ENCODE measurements at places on chromosomes 11 and 22.
A peak's percentile ranks its signal among the peaks of the same experiment; 100 is the strongest.

- DNase-seq = no peak
These were observed 89.2 kb downstream of the MORC2 start for GRCh38 chr22:30879415-30879797.

DNA sequence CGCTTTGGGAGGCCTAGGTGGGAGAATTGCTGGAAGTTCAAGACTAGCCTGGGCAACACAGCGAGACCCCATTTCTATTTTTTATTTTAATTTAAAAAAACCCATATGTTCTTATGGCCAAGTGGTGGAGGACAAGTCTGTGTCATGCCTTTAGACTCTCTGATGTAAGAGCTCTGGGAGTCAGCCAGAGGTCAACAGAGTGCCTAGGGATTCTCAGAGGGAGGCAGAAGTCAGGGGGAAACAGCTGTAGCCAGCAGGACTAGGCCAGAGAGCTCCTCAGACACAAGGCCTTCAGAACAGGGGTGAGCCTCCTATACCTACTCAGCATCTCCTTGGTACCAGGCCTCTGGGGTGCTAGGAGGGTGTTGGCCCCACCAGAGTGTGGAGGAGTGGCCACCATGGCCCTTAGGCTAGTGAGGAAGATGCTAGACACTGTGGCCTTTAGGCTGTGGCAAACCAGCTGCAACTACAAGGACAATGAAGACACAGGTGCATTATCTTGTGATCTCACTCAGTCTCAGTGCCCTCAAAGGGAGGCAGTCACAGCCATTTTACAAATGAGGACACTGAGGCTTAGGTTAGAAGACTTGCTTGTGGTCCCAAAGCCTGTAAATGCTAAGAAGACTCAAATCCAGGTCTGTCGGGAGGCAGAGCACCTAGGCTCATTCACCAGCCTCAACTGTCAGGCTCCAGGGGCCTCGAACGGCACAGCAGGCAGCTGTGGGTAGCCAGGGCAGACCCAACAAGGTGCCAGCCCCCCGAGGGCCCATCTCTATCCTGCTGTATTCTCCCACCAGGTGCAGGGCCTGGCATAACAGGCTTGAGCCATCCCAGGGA is 5.0 kb downstream of the ZP1 start:
- DNase-seq = no peak

DNA sequence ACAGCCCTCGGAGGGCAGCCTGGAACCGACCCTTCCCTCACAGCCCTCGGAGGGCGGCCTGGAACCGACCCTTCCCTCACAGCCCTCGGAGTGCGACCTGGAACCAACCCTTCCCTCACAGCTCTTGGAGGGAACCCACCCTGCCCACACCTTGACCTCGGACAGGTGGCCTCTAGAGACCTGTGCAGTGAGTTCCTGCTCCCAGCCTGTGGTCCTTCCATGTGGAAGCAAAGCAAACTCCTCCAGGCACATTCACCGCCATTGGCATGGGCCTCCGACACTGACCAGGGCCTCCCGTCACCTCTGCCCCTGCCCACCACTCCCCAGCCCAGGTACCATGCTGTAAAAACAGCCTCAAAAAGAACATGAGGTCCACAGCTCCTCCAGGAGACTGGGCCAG is 272.1 kb downstream of the BRD1 start:
- DNase-seq = no peak

GRCh38 chr22:36493690-36494110 is 12.3 kb upstream of the TXN2 start:
- DNase-seq = no peak

DNA sequence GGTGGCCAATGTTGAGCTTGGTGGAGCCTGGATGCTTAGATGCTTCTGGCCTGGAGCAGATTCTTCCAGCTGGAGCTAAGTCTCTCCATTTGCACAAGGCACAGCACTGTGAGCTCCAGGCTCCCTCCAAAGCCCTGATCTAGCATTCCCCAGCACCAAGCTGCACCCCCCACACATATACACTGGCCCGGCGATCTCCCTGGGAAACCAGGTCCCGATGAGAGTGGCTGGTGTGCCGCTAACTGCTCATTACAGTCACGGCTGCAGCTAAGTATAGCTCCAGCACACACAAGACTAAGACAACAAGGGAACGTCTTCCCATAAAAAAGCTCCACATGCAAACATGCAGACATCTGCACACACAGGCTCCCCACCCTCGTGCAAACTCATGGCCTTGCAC is 17.6 kb downstream of the KCNC1 start:
- DNase-seq = no peak

- no peak for DNase-seq
These were observed 321.5 kb downstream of the LARGE1 start for GRCh38 chr22:33598821-33599220.

GRCh38 chr11:66363187-66363601 is 8.4 kb downstream of the SLC29A2 start:
- no peak for DNase-seq

GRCh38 chr11:76620489-76620888 is 50.1 kb downstream of the LRRC32 start:
- DNase-seq = no peak

- no peak for DNase-seq
These were observed 51.6 kb upstream of the TCF20 start for GRCh38 chr22:42321908-42322561.

DNA sequence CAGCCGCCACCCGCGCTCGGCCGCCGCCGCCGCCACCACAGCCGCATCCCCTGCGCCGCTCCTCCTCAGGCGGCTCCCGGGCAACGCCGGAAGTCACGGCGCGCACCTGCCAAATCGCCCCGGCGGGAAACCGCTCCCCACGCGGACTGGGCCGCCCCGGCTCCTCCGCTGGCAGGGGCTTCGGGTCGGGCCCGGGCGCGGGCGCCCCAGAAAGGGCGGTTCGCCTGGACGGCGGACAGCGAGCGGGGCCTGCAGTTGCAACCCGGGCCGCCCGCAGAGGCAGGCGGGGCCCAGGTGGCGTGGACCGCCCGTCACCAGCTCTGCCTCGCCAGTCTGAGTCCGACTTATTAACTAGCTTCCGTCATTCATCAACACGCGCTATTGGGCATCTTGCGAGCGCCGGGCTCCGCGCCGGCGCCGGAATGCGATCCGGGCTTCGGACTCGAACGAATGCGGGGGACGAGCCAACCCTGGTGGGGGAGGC is at the start of gene HIRA:
Gene HIRA (minus strand): TSS at position 85 of the 484 bp plus-strand sequence. CDS start 257 bp downstream, outside the sequence.
- peak; percentile 79 for DNase-seq

DNA sequence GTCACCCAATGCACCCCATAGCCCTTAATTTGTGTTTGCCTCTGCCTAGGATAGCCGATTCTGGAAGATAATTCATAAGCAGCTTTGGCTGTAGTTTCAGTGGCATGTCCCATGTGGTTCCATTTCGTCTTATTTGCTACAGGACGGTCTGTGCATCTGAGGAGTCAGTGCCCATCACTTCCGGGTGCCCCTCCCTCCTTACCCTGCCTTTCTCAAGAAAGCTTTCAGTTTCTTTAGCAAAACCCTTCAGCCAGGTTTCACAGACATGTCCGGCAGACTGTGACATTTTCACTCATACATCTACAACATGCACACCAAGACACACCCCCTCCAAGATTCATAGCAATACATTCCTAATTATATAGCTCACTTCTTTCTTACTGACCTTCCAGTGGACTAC is 14.3 kb downstream of the TP53AIP1 start:
- no peak for DNase-seq

DNA sequence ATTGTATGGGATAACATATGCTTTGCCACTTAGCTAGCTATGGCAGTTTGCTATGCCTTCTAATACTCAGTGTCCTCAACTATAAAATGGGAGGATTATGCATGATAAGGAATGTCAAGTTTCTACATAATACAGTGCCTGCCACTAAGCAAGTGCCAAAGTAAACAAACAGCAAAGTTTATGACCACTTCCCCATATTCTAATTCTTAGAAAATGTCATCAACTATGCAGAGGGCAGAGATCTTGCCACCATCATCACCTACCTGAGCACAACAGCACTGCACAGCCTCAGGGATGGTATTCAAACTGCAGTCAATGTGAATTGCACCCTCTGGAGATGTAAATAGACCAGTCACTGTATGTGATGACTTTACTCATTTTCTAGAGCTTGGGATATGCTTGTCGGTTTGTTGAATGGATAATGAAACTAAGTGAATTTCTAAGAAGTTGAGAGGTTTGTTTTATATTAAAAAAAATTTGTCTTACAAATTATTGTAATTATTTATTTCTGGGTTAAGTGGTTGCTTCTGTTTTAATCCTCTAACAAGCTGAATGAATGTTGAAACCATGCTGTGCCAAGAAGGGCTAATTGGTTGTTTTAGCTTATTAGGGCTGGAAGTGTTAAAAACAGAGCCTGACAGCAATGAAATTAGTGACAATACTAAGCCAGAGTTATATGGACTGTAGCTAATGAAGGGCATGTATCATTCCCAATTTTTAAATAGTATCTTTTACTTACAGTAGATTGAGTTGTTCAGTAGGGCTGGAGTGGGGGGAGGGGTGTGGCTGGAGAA is 398.4 kb downstream of the CNTN5 start:
- DNase-seq = no peak

DNA sequence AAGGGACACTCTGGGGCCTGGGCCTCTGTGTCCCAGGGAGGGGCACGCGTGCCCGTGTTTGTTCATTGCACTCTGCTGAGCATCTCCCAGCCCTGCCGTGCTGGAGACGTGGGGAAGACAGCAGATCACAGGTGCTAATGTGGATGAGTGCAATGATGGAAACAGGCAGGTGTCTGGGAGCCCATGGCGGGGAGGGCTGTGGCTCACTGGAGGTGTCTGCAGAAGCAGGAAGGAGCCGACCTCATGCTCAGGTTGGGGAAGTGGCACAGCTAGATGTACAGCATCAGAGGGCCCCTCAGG is 7.9 kb downstream of the TMEM258 start:
- DNase-seq = no peak

DNA sequence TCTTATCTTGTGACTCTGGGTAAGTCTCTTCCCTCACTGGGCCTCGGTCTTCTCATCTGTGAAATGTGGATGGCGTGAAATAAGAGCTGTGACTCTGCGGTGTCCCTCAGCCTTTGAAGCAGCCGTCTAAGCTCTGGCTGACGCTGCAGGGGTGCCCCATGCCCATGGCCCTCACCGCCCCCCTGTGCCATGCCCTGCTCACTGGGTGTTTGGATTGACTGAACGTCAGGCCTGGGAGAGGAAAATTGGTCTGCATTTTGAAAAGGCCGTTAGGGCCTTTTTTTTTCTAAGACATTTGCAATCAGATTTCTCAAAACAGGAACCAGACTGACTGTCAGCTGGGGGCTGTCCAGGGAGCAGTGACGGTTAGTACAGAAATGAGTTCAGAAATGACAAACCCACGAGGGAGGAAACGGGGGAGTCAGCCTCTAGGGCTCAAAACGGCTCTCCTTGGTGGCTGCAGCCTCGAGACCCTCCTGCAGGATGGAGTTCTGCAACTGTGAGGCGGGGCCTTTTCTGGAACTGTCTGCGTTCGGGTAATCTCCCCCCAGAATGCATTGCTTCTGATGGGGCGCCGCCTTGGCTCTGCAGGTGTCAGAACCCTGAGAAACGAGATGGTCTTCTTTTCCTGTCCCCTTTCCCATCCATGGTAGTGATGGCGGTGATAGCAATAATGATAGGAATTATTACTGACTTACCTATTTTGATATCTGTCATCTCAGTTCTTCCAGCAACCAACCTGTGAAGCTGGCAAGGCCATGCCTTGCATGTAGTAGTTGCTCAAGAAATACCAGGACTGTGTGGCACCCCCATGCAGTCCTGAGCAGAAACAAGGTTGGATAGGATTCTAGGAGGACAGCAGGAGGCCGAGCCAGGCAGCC is 2.0 kb downstream of the GRK2 start:
- DNase-seq = no peak

- DNase-seq = peak; percentile 16
These were observed 54.7 kb downstream of the FBXO7 start for GRCh38 chr22:32528984-32529982.

DNA sequence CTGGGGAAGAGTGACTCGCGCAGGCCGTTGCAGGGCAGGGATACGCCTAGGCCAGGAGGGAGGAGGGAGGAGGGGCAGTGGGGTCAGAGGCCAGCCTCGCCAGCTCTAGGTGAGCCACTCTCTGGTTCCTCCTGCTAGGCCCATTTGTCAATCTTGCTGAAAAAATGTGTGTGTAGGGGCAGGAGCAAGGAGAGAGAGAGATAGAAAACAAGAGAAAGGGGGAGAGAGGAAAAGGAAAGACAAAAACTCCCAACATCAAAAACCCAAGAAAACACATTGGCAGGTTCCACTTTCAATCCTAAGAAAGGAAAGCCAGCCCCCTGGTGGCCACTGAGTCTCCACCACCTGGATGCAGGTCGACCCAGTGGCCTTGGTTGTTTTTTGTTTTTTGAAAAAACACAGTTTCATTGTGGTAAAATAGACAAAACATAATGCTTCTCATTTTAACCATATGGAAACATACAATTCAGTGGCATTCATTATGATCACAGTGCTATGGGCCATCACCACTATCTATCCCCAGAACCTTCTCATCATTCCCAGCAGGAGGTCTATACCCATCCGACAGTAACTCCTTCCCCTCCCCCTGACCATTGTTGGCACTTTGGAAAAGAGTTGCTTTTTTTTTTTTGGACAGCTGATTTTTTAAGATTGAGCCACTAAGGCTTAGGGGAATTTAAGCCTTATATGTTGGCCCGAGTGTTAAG is 10.9 kb downstream of the OMP start:
- DNase-seq = no peak

GRCh38 chr11:41309716-41310115 is 149.7 kb downstream of the LRRC4C start:
- no peak for DNase-seq

GRCh38 chr22:44703255-44703870 is 1.4 kb downstream of the PRR5 start:
- DNase-seq = no peak

GRCh38 chr22:48580481-48580970 is 1247.1 kb downstream of the BRD1 start:
- DNase-seq = no peak

GRCh38 chr11:3906166-3906565 is 50.7 kb downstream of the STIM1 start:
- no peak for DNase-seq

GRCh38 chr11:16764888-16765287 is 26.4 kb downstream of the C11orf58 start:
- DNase-seq = no peak

- no peak for DNase-seq
These were observed 2.0 kb downstream of the SERPINH1 start for GRCh38 chr11:75563978-75564552.

GRCh38 chr11:11510939-11511338 is 110.9 kb downstream of the GALNT18 start:
- no peak for DNase-seq

DNA sequence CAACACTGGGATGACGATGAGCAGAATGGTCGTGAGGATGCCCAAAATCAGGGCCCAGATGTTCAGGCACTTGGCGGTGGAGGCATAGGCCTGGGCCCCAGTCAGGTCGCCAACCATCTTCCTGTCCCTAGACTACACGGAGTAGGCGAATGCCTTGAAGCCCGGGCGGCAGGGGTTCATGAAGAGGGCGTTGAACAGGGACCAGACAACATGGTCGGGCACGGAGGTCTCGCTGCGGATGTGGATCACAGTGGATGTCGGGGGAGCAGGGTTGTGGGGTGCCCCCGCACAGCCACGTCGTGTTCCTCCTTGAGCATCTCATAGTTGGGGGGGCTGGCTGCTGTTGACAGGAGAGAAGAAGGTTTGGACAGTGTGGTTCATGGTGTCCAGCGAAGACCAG is 9.5 kb downstream of the MYEOV start:
- no peak for DNase-seq

All from stimulated activated CD8-positive, alpha-beta memory T cell treated with anti-CD3 and anti-CD28 coated beads, Interleukin-4, amount 100 ng/mL, for 4 hours (primary cell).